ENCODE measurements at places on chromosomes 5 and 9.

GRCh38 chr9:90803860-90804593 is 2.4 kb downstream of the SYK start:
- no peak for DNase-seq

DNA sequence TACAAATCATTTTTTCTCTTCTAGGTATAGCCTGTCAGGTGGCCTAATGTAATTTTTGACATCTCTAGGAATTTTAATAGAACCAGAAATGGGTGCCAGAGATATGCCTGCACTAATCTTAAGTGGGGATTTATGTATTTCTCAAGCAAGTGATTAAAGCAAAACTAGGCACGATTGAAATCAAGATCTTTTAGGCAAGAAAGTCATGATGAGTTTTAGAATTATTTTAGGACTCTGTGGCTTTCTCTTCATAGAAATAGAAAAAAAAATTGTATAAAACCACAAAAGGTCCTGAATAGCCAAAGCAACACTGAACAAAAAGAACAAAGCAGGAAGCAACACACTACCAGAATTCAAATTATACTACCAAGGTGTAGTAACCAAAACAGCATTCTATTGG is 952 bp upstream of the AMACR start:
- no peak for DNase-seq

- no peak for DNase-seq
These were observed 2.8 kb downstream of the TUBB4B start for GRCh38 chr9:137243626-137244485.

DNA sequence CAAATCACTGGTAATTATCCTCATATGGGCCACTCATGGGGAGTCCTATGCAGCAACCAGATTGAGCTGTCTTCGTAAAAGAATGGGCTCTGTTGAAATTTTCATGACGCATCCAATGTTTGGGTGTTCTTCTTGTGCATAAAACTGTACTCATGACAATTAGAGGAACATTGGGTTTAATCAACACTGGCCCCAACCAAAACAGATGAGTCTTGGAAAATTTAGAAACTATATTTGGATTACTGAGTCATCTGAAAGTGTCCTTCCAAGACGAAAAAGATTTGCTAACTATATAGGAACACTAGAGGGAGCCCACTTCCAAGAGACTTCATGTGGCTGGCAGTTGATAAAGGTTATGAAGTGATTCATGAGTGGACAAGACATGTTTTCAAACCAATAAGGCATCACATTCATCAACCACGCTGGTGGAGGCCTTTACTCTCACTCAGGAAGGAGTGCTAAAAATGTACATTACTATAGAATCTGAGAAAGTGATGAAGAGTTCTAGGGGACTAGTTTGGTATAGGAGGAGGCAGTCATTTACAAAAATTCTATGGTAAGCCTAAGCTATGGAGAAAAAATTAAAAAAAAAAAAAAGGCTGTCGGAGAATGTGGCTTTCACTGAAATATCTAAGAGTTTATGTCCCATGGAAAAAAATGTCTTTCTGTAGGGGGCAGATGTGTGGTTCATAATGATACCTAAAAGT is 313.5 kb downstream of the PRDM9 start:
- no peak for DNase-seq

DNA sequence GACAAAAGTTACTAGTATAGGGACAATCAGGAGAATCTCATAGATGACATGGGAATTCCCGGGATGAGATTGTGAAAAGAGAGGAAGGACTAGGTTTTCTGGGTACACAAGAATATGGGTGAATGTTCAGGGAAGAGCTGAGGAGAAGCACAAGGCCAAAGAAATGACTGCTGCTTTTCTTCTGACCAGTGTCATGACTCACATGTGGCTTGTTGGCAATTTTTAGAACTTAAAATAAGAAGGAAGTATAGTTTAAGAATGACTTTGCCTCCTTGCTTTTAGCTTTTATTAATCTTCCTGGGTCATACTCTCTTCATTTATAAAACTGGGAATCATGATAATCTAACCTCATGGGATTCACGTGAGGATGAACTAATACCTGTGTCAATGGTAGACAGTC is 652.4 kb upstream of the MEF2C start:
- no peak for DNase-seq
